ENCODE measurements at places on chromosomes 12 and 14.

GRCh38 chr12:125055591-125055990 lies 9.6 kb upstream of the AACS start:
- DNase-seq = no peak

DNA sequence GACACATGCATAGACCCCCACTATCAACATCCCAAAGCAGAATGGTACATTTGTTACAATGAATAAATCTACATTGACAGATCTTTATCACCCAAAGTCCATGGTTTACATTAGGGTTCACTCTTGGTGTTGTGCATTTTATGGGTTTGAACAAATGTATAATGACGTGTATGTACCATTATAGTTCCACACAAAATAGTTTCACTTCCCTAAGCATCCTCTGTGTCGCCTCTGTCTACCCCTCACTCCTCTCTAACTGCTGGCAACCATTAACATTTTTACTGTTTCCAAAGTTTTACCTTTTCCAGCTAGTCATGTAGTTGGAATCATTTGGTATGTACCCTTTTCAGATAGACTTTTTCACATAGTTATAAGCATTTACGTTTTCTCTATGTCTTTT lies 69.5 kb upstream of the LMO3 start:
- no peak for DNase-seq

GRCh38 chr14:53529519-53529918 lies 376.4 kb upstream of the DDHD1 start:
- no peak for DNase-seq

- peak; percentile 82 for DNase-seq
These were observed 208.0 kb downstream of the SLC41A2 start for GRCh38 chr12:104750061-104750460.

DNA sequence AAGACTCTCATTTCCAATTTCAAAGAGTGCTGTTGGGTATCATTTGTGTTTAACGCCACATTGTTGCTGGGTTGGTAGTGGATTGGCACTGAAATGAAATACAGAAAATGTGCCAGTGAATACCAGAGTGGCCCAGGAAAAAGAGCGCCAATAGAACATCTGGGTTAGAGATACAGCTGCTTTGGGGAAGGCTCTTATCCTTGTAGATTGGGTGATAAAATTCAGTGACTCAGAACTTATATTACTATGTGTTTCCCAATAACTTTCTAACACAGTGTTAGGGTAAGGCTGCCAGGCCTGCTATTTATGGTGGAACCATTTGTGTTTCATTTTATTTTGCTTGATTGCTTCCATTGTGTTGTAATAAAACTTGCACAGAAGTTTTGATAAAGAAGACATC lies 168.2 kb upstream of the SSTR1 start:
- DNase-seq = no peak

- no peak for DNase-seq
These were observed 268.2 kb upstream of the SSTR1 start for GRCh38 chr14:37939442-37940028.

- no peak for DNase-seq
These were observed 40.2 kb upstream of the SINHCAF start for GRCh38 chr12:31366104-31366621.

GRCh38 chr14:72732022-72732780 lies 161.7 kb downstream of the DPF3 start:
- no peak for DNase-seq

GRCh38 chr14:68669603-68670358 lies 123.1 kb downstream of the ZFP36L1 start:
- DNase-seq = no peak

- DNase-seq = no peak
These were observed 11.8 kb downstream of the COPS7A start for GRCh38 chr12:6735448-6736191.

DNA sequence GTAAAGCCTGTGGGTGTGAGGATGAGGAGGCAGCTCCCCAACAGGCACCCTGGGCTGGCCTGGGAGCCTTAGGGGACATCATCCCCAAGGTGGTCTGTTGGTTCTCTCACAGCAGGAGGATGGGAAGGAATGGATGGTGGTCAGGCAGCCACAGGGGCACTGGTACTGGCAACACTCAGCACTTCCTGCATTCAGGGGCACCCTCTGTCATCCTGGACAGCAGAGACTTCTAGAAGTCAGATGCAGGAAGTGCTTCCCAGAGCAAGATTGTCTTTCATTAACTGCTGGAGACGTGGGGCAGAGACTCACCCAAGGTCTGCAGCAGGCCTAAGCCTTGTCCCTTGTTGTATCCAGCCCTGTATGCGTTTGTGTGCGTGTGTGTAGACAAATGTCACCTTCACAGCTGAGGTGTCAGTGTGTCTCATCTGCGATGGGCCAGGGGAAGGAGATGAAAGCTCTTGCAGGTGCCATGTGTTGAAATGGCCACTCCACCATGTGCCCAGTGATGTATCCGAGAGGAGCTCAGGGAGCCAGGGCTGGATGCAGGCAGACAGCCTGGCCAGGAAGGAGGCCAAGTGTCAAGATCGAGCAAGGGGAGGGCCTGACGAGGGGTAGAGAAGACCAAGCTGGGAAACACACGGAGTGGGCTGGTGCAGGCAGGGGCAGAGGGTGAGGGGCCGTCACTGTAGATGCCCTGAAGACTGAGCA lies 85.1 kb downstream of the PITPNM2 start:
- no peak for DNase-seq

Data from SIG-M5 (cell line).